Endodermal cell (in vitro differentiated cells): ENCODE measurements at places on chromosomes 3 and 15.

- DNase-seq, result no peak
Observed at GRCh38 chr15:59725151-59725486, 36.0 kb upstream of the BNIP2 start.

DNA sequence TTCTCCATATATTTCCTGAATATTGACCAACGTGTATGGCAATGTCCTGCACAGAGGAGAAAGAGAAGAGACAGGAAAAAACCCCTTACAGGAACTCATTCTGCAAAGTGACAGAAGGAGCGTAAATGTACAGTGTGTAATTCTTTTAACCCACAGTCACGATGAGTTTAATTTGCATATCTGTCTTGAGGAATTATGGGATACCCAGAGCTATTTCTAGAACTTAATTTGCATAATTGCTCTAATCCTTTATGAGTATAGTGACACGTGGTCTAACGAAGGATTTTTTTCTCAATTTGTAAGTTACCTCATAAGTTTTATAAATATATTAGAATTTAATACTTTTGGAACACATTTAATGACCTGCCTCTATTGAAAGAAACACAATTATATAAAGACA lies 9.8 kb downstream of the GPR27 start:
- DNase-seq, result no peak

GRCh38 chr3:44355362-44356033 lies 16.9 kb downstream of the TCAIM start:
- no peak for DNase-seq

DNA sequence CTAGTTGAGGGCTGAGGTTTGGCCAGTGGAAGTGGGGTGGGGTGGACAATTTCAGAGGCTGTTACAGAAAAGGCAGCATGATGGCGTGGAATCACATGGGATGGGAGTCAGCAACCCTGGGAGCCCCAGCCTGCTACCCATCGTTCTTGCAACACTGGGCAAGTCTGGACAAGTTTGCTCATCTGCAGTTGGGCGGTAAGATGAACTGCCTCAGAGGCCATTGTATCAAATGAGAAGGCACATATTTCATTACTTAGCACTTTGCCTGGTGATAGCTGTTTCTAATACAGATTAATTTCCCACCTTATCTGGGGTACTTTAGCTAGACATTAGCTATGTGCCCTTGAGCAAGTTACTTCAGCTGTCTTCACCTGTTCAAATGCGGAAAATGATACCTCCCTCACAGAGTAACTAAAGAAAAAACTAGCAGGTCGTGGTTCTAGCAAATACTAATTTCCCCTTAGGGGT lies 248.9 kb downstream of the THSD4 start:
- peak; percentile 43 for DNase-seq

DNA sequence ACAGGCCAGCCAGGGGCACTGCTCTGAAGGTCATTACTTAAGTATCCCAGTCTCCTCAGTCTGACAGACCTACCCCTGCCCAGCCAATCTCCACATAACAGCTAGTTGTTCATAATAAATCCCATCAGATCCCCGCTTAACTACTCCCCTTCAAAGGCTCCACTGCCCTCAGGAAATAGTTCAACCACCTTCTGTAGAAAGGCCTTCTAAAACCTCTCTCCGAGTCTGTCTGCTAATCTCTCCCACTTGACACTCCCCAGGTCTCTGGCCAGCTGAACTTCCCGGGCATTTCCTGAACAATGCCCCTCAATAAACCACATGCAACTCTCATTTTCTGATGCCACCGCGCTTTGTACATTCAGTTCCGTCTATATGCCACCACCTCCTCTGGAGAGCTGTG lies 6.0 kb downstream of the PRC1 start:
- DNase-seq, result no peak

DNA sequence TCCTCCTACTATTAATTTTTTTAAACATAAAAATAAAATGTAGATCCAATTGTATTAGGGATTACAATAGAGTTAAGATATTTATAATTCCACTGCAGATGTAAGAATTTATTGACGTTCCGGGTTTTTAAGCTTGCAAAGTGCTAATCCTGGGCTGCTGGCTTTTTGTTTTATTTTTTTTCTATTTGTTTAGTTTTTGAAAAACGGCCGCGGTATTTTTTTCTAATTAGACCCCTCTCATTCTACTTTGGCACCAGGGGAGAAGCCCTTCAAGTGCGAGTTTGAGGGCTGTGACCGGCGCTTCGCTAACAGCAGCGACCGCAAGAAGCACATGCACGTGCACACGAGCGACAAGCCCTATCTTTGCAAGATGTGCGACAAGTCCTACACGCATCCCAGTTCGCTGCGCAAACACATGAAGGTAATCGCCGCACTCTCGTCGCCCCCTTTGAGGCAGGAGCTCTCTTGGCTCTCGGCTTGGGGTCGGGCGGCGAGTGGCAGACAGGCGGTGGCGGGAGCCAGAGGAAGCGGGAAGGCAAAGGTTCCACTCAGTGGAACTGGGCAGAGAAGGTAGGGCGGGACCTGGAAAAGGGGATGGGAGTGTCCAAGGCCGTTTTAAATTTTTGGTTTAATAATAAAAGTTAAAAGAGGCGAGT lies 3.2 kb downstream of the ZIC1 start:
- no peak for DNase-seq

DNA sequence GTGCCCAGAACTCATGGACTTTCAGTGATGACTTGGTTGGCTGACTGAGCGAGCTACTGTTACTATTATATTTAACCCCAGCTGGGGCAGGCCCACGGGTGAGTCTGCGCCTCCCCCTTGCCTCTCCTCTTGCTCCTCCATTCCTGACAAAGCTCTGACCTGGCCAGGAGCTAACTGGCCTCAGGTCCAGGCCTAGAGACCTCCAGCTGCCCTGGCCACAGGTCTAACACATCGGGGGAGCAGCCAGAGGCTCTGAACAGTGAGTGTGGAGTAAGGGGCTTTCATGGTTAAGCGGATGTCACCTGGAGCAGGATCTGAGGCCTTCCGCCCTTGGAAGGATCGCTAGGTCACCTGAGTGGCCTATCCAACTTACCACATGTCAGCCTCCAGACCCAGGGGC lies 96.3 kb upstream of the HERC1 start:
- DNase-seq, result peak; percentile 29

DNA sequence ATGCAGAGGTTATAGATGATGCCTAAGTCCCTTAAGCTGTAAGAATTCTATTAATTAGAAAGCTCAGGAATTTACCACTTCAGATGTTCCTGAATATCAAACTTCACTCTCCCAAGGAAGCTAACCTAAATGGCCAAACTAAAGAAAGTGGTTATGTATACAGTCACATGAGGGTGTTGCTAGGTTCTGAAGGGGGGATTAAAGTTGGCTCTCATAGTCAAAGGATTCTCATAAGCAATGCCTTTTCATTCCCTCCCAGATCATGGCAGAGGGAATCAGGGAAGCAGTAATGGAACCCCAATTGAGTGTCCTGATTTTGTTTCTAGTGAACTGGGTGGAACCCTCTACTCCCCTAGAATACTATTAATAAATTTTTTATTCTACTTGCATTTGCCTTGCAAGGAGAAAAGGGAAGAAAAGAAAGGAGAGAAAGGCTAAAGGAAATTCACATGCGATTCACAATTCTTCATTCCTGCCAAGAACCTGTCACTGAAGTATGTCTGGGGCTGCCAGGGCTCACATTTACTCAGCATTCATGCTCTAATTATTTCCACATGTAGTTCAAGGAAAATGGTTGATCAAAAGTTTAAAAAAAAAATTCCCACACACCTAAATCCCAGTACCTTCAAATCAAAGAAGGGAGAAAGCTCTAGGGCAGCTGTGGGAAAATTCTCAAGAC lies 25.1 kb downstream of the FSTL1 start:
- DNase-seq, result no peak

- no peak for DNase-seq
Observed at GRCh38 chr3:44292276-44292675, 46.3 kb upstream of the TCAIM start.

DNA sequence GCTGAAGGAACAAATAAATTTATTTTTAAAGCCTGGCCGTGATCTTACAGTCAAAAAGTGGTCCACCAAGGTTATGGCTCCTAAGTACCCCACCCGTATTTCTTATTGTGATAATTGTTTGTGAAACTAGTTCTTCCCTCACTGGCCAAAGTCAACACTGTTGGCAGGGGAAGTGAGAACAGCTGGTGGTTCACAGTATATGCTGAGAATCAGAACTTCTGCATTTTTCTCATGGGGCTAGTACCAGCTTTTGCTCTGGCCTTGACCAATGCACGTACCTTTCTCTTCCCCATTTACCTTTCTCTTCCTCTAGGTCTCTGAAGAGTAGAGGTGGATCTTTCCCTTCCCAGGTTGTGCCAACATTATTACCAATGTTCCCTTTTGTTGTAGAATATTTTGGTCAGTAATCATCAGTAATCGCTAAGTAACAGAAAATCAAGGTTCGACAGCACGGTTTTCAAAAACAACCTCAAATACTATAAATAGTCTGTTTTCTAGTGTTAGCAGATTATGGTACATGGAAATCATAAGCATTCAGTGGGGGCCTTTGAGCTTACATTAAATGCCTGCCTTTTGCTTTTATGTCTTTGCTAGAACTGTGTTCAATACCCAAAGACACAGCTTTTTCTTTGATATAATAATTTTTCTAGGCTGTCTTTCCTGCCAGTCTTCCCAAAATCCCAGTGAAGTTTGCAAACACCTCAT lies 268.0 kb downstream of the LPP start:
- no peak for DNase-seq

GRCh38 chr3:96331341-96331740 lies 483.1 kb upstream of the EPHA6 start:
- DNase-seq, result no peak
